ENCODE measurements at places on chromosomes 1 and 21.

DNA sequence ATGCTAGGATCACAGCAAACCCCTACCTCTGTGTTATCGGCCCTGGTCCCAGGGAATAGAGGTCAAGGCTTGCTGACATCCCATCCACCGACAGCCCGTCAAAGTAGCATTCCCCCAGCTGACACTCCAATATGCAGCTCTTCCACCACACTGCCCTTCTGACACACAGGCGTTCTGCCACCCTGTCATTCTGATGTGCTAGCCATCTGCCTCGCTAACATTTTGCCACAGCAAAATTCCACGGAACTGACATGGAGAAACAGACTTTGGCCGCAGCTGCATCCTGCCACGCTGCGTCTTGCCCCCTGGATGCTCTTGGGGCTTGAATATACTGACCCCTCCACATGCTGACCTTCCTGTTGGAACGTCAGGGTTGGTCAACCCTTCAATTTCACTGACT, 163.2 kb upstream of the CSF3R start:
- DNase-seq, result no peak

DNA sequence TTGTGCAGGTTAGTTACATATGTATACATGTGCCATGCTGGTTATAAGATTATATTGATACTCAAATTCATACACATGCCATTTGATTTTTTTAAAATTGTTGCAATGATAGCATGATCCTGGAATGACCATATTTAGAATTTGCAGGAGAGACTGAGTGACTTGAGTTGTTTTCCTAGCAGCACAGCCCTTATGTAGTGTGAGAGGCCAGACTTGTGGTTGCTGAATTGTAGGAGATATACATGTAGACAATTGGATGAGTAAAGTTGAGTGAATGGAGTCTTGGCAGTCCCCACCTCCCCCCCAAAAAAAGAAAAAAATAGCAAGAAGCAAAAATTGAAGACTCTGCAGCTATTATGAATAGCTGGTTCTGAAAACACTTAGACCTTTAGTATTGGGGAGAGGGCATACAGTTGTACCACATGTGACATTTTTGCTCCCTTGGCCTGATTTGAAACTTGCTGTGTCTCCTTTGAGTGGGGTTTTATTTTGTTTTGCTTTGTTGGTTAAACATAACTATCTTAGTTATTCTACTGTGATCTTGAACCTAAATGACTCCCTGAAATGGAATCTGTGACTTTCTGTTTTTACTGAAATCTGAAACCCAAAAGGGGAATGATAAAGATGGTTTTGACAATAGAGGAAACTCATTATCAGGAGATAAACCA, 280.3 kb downstream of the HMCN1 start:
- DNase-seq, result no peak

DNA sequence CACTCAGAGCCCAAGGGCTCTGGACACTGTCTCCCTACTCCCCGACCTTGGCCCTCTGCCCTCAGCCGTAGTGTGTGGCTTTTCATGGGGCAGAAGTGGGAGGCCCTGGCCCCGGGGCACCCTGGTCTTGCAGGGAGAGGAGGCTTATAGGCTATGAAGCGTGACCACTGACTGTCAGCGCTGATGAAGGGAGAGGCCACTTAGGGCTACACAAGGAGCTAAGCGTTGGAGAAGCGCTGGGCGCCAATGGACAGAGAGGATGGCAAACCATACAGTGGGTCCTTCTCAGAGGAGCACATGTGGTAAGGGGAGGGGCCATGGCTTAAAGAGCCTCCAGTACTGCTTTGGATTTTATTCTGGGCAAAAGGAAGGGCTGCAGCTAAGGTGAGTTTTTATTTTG, 7.9 kb downstream of the CRABP2 start:
- no peak for DNase-seq

DNA sequence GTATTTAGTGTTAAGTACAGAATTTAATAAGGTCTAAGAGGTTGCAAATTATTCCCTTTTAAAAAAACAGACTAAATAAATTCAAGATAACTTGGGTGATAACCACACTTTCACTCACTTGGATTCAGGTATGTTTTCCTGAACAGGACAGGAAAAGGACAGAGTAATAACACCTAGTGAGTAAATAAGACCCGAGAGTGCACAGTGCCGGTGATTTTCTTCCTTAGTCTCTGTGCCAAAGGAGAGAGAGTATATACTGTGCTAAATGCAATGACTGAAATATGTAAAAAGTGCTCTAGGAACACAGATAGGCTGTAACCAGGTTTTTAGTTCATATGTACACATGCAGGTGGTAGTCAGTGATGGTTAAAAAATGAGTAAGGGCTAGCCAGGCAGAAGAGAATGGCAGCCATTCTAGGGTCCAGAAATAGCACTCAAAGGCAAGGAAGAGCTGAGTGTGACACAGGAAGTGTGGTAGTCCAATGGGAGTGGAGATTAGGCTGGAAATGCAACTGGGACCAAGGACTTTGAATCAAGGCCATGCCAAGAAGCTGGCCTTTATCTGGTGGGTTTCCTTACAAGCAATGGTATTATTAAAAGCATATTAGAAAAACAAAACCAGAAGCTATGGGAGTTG, 58.1 kb downstream of the NRIP1 start:
- DNase-seq, result no peak

DNA sequence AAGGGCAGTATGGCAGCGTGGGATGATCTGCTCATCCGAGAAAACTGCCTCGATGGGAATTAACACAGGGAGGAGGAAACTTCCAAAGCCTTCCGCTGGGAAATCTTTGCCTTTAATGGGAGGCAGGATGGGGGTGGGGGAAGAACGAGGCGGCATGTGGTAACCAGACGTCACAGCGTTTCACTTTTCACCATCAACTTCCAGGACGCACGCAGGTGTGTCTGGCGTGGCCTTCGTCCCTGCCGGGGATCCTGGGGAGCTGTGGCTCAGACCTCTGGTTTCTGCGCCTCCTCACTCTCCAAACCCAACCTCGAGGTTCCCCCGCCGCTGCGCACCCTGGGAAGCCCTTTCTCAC, 282 bp downstream of the RSPH1 start:
- no peak for DNase-seq

DNA sequence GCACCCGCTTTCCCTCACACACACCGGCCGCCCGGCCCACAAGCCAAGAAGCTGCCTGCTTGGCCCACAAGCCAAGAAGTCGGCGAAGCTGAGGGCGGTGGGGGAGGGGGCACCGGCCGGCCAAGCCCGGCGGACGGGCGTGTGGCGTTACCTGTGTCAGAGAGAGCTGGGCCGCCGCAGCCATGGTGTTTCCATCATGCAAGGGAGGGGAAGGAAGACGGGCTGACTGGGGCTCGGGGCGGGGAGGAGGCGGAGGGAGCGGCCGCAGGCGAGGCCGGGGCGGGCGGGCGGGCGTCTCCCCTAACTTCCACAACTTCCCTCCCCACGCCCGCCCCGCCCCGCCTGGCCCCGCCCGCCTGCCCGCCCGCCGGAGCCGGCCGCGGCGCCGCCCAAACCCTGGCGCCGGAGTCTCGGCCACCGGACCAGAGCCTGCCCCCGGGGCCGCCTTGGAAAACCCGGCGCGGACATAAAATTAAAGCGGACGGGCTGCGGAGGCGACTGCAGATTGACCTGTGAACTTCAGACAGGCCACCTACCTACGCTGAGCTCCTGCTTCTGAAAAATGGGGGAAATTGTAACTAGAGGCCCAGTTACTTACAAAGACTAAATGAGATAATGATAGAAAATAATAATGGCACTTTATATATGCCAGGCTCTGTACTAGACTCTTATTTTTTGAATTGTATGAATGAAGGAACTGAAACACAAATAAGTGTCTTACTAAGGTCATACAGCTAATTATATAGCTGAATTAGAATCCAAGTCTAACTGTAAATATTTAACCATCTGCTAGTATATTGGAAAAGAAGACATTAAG, at the start of gene EPS15:
Gene EPS15 (minus strand): TSS at position 219 of the 817 bp plus-strand sequence. CDS start 35 bp downstream, at position 184.
- peak; percentile 77 for DNase-seq

DNA sequence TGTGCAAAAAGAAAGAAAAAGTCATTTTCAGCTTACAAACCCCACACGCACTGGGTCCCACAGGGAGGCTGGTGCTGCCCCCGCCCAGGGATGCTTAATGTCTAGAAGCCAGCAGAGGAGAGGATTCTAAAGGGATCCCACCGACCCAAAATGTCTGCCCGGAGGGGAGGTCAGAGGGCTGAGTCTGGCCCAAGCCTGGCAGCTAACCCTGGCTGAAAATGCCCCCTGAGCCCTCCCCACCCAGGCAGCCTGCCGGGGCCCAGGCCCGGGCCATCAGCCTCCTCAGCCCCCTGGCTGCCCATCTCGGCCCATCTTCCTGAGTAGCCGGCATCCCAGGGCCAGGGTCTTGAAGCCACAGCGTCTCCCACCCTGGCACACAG, 33.5 kb downstream of the ACOT7 start:
- DNase-seq, result no peak

- DNase-seq, result no peak
These were observed 202.7 kb upstream of the SNX7 start for GRCh38 chr1:98458511-98459485.

DNA sequence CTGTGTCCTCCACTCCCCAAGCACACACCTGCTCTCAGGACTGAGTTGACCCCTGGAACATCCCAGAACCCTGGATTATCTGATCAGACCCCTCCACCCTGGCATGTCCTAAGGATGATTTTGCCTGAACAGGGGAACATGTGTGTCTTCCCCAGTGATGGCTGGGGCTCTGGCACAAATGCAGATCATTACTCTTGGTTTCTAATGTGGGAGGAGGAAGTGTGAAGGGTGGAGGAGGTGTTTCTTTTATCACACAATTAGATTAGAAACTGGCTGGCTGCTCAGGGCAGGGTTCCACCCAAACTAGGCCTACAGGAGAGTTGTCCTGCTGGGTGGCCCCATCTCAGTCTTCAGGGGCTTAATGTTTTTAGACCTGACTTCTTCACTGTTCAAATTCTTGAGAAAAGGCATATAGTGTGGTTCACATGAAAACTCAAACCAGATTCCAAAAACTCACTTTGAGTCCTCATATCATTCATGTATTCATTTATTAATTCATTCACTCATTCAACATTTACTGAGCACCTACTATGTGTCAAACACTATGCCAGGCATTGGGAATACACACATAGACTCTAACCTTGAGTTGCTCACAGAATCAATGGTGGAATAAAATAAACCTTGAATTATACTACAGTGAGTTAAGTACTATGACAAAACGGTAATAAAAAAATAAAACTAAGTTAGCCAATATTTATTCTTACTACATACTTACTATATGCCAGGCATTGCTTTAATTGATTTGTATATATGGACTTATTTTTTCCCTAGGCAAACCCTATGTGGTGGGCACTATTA, 221.8 kb upstream of the JUN start:
- no peak for DNase-seq

DNA sequence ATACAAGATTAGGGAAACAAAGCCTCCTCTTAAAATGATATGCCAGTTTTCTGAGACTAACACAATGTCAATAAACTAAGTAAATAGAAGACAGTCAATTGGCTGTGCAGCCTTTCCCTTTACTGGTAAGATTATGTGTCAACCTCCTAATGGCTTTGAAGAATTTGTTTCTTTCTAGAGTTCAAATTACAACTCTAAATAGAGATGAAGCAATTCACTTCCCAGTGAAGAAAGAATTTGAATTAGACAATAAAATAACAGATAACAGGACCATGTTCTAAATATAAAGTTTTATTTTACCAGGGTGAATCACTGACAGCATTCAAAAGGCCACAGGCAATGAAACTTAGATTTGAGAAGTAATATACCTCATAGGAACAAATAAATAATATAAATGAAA, 680.3 kb downstream of the PLA2G4A start:
- DNase-seq, result no peak
